ENCODE measurements at places on chromosomes 7 and 10.

GRCh38 chr10:690372-691161 lies 1.1 kb upstream of the DIP2C start:
- no peak for DNase-seq

- peak; percentile 49 for DNase-seq
Observed at GRCh38 chr7:76358011-76358480, 745 bp downstream of the YWHAG start.

DNA sequence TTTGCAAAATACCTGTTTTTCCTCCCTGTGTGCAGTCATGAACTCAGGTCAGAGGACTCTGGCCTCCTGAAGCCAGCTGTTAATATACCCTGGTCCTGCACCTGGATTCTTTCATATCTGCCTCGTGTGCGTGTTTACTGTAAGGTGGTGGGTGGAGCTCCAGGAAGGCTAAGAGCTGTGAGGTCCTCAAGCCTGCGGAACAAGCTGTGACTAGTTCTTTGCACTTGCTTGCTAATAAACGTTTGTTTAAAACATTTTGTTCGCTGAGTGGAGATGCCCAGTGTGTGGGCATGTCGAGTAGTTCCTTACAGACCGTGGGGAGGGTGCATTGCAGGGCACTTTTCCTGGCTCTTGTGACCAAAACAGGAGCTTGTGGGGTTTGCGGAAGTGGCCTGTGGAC lies 139.0 kb downstream of the DOCK1 start:
- DNase-seq, result peak; percentile 40

DNA sequence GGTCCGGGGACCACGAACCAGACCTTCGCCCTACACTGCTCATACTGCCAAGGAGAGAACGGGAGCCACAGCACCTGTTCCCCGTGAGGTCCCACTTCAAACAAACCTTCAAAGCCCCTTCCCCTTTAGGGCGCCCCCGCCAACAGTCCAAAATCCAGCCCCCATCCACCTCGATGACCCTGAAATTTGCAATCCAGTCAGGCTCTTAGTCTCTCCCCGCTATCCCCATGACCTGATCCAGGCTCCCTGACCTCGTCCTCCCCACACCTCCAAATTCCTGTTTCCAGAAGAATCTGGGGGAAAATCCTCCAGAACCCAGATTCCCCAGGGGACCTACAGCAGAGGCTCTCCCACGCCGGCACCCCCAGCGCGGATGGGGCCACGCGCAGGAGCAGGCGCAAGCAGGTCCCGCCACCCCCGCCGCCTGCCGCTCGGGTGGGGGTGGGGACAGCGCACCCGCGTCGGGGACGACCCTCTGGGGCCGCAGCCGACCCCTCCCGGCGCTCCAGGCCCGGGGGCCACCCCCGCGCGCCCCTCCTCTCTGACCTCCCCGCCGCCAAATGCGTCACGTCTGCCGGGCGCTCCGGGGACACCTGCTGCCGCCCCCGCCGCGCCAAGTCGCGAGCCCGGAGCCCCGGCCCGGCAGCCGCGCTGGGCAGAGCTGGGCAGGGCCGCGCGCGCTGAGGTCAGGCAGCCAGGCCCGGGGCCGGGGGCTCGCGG lies 753 bp downstream of the CAMK2B start:
- DNase-seq, result no peak

GRCh38 chr7:21944616-21945453 lies 864 bp downstream of the CDCA7L start:
- peak; percentile 87 for DNase-seq

- peak; percentile 61 for DNase-seq
Observed at GRCh38 chr10:58189269-58189668, 78.4 kb downstream of the IPMK start.

GRCh38 chr7:102819151-102819550 lies 70.4 kb downstream of the FAM185A start:
- no peak for DNase-seq

- no peak for DNase-seq
Observed at GRCh38 chr7:141074997-141075396, 1.1 kb downstream of the TMEM178B start.

- DNase-seq, result no peak
Observed at GRCh38 chr10:118259288-118259906, 82.7 kb downstream of the FAM204A start.

DNA sequence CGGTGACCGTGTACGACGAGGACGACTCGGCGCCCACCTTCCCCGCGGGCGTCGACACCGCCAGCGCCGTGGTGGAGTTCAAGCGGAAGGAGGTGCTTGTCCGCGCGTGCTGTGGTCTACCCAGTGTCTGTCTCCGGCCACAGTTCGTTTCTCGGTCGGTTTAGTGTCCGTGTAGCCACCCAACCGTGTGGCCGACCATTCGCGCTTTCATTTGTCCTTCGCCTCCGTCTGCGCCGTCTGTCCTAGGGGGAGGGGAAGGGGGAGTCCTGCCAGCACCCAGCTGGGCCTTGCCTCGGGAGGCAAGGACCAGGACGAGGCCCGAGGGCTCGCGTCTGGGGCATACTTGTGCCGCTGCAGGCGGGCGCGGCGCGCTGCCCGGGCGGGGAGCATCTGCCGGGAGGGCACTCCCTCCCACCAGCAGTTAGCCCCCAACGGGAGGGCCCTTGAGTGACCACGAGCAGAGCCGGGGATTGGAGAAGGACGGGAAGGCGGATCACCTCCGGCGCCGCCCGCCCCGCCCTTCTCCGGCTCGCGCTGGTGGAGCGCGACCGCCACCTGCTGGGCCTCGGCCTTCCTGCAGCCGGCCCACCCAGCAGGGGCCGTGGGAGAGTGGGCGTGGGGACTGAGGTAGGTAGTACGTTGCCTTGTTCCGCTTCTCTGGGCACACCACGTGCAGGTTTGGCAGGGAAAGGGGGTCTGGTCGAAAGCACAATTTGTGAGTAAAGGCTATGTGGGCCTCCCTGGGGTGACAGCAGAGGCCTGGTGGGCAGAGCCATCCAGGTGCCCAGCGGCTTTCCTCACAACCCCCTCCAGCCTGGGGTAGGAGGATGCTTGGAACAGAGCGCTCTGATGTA lies 28.5 kb downstream of the RET start:
- peak; percentile 77 for DNase-seq

DNA sequence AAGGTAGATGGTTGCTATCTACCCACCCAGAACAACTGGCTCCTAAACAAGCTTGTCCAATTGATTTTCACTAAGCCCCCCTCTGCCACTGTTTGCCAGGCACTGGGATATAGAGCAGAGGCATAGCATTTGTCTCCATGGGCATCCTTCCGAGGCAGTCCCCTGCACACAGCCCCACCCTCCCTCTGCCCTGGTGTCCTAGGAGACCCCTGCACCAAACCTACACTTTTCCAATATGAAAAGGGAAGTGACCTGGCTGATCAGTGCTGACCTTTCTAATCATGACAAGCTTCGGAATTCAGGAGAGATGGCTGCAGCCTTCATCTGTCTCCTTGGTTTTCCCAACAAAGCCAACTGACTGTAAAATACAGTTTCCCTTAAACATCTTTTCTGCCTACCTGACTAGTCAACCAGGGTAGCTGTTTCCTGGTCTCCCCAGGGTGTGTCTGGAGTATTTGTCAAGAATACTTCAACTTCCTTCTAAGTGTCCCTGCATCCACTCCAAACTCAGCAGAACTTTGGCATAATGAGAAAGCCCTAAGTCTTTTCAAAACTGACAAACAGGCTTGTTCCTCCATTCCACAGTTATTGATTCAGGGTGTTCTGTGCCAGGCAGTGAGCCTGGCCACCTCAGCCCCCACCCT lies 7.6 kb upstream of the SLC18A3 start:
- DNase-seq, result no peak

- no peak for DNase-seq
Observed at GRCh38 chr10:10914144-10914543, 103.5 kb upstream of the CELF2 start.

GRCh38 chr10:93963434-93963833 lies 30.3 kb upstream of the PLCE1 start:
- DNase-seq, result no peak

DNA sequence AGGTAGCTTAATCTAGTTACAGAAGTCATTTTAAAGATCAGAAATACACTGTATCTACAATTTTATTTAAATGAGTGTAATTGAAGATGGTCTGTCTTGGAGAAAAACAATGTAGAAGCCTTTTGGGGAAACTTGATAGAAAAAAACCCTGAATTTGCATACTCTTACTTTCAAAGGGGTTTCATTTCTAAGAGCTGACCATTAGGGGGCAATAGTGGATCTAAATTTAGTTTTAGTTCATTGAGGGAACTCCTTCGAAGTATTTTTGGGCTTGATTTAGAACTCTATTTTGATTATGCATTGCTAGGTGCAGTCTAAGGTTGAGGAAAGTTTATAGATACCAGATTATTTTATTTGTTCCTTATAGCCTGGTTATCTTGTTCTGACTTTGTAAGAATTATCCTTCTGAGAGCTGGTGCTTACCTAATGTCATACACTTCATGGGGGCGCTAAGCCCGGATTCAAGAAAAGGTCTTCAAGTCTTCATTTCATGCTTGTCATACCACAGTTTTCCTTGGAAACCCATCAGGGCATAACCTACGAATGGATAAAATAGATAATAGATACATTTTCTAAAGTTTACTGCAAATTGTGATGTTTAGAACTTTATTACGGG lies 69.1 kb upstream of the MXI1 start:
- DNase-seq, result no peak

DNA sequence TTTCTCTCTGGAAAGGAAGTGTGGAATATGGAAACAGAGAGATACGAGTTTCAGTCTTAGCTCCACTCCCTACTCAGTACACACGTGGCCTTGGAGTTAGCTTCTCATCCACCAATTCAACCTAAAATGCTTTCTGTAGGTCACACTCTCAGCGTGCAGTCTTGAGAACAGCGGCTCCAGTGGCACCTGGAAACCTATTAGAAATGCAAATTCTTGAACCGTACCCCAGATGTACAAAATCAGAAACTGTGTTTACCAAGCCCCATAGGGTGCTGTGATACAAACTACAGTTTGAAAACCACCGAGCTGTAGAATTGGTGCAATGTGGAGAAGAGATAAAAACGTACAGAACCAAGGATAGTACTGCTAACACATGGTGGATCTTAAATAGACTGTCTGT lies 91.1 kb upstream of the SP4 start:
- no peak for DNase-seq

DNA sequence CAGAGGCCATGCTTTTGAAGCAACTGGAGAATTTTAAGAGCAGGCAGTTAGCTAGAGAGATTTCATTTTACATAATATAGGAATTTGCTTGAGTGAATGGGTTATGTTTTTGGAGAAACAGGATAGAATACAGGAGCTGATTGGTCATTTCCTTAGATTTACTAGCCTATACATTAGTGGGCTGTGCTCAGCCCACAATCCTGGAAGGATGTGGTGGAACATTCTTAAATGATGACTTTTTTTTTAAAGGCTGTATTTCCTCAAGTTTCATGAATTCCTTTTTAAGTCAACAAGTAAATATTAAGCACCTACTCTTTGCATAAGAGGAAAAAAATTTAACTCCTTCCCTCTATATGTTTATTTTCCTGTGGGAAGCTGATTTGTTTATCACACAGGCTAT lies 314.4 kb upstream of the BMPER start:
- DNase-seq, result no peak

- no peak for DNase-seq
Observed at GRCh38 chr7:158443688-158444483, 143.7 kb downstream of the PTPRN2 start.

- no peak for DNase-seq
Observed at GRCh38 chr7:38669965-38670520, 38.9 kb upstream of the AMPH start.

DNA sequence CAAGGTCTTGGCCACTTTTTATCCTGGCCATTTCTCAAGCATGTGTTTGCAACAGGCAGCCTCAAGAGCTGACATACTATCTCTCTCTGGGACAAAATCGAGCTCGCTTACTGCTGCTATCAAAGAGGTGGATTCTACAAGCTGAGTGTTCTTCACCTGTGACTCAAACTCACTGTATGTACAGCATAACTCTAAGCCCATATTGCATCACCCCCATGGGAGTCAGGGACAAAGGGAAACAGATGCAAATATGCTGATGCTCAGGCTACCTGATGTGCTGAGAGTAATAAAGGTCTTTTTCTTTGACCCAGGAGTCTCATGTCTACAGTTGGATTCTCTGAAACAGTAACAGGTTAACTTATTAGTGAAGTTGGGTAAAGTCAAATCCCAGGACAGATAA lies 45.2 kb downstream of the PCLO start:
- no peak for DNase-seq

DNA sequence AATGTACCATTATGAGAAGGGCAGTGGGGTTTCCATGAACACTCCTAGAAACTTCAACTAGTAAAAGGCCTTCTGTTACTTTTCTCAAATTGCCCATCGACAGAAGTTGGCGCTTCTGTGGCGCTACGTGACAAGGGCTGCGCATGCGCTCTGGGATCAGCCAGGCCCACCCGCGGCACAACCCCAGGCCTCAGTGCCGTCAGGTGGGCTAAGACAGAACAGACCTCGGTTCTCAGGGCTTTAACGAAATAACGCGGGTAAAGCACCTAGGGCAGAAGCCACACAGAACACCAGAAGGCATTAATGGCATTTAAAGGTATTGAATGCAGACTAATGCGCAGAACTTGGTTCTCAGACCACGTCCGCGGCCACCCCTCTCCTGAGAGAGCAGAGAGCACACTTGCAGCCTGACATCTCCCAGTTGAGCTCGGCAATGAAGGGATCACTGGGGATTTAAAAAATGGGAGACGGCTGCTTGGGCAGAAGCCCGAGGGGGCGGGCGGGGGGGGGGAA lies 67.6 kb upstream of the CTNNA3 start:
- peak; percentile 51 for DNase-seq

DNA sequence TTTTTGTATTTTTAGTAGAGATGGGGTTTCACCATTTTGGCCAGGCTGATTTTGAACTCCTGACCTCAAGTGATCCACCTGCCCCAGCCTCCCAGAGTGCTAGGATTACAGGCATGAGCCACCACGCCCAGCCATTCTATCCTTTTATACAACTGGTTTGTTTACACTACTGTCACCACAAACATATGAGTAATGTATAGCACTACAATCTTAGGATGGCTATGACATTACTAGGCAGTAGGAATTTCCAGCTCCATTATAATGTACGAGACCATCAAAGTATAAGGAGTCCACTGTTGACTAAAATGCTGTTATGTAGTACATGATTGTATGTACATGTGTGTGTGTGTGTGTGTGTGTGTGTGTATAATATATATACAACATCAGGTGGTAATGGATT lies 1126.1 kb upstream of the LRRN3 start:
- no peak for DNase-seq

Data from T47D (cell line).